ENCODE measurements at places on chromosomes 2 and 18.

DNA sequence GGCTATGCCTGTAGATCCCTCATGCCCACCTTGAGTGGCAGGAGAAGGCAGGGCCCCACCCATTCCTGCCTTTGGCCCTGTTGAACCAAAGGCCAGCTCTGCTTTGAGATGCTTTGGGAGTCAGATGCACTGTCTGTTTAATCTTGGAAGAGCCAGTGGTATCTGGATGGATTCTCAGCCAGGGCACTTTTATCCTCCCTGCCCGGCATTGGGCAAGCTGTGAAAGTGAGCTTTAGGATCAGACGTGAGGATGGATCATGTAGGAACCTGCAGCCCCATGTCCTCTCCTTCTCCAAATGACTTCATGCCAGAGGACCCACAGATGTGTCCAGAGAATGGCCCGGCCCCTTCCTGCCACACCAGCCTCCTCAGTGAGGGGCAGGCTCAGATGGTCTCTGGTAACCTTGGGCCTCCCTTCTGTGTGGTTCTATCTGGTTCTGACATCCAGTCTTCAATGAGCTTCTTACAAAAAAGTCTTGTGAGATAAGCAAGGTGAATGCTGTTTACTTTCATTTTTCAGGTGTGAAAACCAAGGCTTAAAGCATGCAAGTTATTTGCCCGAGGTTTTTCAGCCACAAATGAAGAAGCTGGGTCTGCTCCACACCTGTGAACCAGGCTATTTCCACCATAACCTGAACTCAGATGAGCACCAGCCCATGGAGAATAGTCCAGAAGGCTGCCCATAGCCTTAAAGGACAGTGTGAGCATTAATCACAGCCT is 123.8 kb downstream of the KCTD1 start:
- DNase-seq, result no peak

DNA sequence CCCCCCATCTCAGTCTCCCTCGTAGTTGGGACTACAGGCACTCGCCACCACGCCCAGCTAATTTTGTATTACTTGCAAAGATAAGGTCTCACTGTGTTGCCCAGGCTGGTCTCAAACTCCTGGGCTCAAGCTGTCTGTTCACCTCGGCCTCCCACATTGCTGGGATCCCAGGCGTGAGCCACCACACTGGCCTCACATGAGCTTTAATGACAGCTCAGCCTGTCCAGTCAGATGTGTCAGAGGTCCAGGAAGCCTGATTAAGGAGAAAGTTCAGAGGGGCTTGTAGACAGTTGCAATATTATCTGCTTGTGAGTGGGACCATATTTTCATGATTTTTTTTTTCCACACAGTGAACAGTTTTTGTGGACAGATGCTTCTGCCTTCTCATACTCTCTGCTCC is 82.0 kb downstream of the LIMS1 start:
- no peak for DNase-seq

- no peak for DNase-seq
These were observed at the start of gene SULT1C4 for GRCh38 chr2:108377815-108378630. Gene SULT1C4, plus strand, starts transcription at chr2:108377954. Its CDS starts 384 bp downstream, at chr2:108378338.

GRCh38 chr2:235677276-235677788 is 183.5 kb downstream of the AGAP1 start:
- no peak for DNase-seq

DNA sequence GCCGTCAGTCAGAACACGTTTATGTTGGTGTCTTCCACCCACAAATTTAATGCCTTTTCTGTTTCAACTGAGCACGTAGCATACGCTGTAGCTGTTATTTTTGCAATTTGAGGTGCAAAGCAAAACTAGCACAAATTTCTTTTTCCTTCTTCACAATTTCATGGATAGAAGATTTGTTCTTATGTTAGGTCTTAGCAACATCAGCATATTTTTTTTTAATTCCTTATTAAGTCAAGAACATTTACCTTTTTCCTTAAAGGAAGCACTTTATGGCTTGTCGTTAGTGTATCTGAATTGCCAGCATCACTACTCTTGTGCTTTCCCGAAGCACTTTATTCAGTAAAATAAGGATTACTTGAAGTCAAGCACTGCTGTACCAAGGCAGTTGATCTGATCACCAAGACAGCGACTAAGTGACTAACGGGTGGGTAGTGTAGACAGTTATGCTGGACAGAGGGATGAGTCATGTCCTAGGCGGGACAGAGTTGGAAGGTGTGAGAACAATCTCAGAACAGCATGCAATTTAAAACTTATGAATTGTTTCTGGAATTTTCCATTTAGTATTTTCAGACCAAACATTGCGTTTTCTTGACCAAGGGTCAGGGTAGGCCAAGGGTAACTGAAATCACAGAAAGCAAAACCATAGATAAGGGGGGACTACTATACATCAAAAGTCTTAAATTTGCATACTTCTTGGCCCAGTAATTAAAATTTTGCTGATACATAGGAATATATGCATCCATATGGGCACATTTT is 13.3 kb downstream of the BABAM2 start:
- no peak for DNase-seq

DNA sequence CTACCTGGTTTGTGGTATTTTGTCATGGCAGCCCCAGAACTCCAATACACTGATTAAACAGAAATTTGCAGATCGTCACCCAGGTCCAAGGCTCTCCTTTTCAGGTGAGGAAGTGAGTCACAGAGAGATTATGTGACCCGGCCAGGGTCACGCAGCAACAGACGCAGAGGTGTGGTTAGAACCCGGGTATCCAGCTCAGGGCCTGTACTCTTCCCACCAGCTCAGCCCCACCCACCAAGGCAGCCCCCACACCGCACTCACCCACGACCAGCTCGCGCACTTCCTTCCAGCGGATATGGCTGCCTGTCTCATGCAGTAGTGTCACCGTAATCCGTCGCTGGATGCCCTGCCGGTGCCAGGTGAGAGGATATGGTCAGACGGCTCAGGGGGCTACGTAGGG is 48.1 kb downstream of the AQP12A start:
- no peak for DNase-seq
